NAMALWA (cell line): ENCODE measurements at places on chromosomes 3 and 15.
A peak's percentile ranks its signal among the peaks of the same experiment; 100 is the strongest.

- no peak for DNase-seq
Measured at GRCh38 chr3:55792009-55792408, 304.9 kb upstream of the WNT5A start.

DNA sequence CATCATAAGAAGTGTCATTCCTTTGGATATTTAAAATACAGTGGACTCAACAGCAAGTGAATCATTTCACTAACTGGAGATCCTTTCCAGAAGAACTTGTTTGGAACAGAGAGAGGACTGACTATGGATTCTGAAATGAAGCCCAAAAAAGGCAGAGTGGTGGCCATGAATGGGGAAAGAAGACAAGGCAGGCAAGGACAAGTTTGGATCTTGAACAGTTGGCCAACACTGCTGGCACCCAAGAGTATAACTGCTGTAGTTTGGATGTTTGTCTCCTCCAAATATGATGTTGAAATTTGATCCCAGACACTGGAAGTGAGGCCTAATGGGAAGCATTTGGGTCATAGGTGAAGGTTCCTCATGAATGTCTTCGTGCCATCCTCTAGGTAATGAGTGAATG is 686.9 kb downstream of the GRM7 start:
- DNase-seq = no peak

- DNase-seq = peak; percentile 25
Measured at GRCh38 chr15:77584201-77584600, 48.5 kb downstream of the LINGO1 start.

DNA sequence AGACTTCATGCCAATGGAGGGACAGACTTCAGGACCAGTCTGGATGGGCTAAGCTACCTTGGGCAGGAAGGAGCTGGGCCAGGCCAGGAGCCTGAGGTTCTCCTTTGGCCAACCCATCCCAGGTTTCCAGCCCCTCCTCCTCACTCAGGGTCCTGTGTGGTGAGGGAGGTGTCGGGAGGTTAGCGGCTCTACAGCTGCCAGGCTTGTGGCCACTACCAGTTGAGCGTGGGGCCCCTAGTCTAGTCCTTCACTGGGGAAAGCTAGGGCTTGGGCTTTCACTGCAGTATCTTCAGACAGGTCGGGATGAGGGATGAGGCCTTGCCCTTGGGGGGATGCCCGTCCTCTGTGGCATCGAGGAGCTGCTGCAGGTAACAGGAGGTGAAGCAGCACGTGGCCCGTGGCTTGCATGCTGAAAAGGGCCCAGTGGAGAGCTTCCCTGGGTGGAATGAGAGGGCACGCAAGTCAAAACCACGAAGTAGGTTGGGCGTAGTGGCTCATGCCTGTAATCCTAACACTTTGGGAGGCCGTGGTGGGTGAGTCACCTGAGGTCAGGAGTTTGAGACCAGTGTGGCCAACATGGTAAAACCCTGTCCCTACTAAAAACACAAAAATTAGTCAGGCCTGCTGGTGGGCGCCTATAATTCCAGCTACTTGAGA is 8.5 kb upstream of the FANCD2 start:
- DNase-seq = no peak

GRCh38 chr15:31752065-31752762 is 278.1 kb upstream of the CHRNA7 start:
- no peak for DNase-seq

DNA sequence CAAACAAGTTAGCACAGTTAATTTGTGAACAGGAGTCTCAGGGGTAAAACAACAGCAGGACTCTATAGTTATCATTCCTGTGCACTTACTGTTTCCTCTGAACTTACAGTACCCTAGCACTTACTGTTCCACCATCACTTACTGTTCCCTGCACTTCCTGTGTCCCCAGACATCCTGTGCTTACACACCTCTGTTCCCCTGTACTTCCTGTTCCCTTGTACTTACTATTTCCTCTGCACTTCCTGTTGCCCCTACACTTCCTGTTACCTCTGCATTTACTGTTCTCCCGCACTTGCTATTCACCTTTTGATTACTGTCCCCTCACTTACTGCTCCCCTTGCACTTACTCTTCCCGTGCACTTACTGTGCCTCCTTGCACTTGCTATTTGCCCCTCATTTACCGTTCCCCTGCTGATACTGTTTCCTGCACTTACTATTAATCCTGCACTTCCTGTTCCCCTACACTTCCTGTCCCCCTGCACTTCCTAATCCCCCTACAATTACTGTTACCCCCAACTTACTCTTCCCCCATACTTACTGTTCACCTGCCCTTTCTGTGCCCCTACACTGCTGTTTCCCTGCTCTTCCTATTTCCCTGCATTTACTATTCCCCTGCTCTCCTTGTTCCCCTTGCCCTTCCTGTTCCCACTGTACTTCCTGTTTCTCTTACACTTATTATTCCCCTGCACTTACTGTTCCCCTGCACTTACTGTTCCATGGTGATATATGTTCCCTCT is 30.3 kb downstream of the TPRA1 start:
- DNase-seq = peak; percentile 25

DNA sequence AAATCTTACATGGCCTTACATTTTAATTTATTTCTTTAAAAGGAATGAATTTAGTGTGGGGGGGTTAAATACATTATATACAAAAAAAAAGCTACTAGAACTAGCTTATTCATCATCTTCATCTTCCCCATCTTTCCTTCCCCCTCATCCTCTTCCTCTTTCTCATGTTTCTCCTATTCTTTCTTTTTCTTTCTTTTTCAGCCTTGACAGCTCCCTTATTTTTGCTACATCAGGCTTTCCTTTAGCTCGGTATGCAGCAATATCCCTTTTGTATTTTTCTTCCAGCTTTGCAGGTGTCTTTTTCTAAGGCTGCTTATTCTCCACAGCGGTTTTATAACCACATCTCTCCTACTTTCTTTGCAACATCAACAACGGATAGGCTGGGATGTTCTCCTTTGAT is 41.3 kb upstream of the PDE8A start:
- DNase-seq = no peak

- no peak for DNase-seq
Measured at GRCh38 chr3:150147776-150148175, 177.1 kb upstream of the PFN2 start.

GRCh38 chr3:12288182-12289129 is at the start of gene PPARG:
Gene PPARG, plus strand, starts transcription at chr3:12289070. Its CDS starts 90,642 bp downstream, at chr3:12379712.
- DNase-seq = no peak

DNA sequence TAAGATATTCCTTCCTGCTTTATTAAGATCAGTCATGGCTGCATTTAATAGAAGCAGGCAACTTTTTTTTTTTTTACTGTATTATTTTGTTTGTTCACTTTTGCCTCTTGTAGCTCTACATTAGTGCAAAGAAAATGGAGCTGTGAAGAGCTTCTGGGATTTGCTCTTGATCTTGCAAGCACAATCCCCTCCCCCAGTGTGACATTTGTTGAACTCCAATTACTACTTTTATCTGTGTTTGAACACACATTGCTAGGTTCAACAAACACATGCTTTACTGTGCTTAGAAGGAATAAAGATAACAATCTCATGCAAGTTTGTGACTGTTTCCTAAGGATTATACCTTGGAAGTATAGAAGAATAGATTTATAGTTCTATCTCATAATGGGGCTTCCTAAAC is 648.8 kb downstream of the NLGN1 start:
- DNase-seq = no peak

DNA sequence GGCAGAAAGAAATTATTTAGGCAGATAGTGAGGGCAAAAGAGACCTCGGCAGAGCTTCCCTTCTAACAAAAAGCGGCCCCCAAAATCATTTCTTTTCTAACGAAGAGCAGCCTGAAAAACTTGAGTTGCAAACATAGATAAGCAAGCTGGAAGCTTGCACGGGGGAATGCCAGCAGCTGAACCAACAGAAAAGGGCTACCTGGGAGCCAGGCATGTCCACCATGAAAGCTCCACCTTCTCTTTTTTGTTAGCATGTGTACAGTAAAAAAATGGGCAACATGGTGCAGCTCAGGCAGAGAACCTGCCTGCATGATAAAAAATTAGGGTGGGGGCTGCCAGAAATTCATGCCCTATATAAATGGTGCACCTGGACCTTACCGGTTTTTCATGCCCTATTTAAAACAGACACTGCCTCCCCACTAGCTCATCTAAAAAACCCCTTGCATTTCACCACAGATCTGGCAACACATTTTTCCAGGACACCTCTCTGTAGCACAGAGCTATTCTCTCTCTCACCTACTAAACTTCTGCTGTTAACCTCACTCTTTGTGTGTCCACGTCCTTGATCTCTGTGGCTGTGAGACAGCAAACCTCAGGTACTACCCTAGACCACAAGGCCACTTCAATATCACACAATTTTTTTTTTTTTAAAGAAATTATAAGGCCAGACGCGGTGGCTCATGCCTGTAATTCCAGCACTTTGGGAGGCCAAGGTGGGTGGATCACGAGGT is 18.7 kb downstream of the SLC33A1 start:
- no peak for DNase-seq

- DNase-seq = no peak
Measured at GRCh38 chr3:57757642-57758297, 1.7 kb downstream of the SLMAP start.

GRCh38 chr15:40290918-40291574 is 8.2 kb upstream of the ANKRD63 start:
- no peak for DNase-seq

DNA sequence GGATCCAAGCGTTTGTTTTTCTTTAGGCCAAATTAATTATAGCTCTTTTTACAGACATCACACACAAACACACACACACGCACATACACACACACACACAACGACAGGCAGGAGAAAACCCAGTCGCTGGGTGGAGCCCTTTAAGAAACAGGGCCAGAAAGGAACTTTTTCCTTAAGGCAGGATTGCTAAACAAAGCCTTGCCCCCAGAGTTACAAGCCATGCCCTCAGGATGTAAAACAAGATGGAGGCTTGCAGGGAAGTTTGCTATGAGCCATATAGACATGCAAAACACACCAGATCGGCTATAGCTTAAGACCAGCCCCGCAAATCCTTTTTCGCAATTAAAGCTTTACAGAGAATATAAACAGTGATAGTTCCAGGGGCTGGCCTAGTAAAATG is 16.3 kb upstream of the IQCF2 start:
- no peak for DNase-seq

GRCh38 chr3:25690768-25691533 is 26.2 kb upstream of the TOP2B start:
- no peak for DNase-seq

GRCh38 chr3:50299929-50300680 is 900 bp upstream of the HYAL3 start:
- no peak for DNase-seq
